Activated T-cell treated with anti-CD3 and anti-CD28 coated beads for 4 hours (primary cell): ENCODE measurements at places on chromosomes 4 and X.

DNA sequence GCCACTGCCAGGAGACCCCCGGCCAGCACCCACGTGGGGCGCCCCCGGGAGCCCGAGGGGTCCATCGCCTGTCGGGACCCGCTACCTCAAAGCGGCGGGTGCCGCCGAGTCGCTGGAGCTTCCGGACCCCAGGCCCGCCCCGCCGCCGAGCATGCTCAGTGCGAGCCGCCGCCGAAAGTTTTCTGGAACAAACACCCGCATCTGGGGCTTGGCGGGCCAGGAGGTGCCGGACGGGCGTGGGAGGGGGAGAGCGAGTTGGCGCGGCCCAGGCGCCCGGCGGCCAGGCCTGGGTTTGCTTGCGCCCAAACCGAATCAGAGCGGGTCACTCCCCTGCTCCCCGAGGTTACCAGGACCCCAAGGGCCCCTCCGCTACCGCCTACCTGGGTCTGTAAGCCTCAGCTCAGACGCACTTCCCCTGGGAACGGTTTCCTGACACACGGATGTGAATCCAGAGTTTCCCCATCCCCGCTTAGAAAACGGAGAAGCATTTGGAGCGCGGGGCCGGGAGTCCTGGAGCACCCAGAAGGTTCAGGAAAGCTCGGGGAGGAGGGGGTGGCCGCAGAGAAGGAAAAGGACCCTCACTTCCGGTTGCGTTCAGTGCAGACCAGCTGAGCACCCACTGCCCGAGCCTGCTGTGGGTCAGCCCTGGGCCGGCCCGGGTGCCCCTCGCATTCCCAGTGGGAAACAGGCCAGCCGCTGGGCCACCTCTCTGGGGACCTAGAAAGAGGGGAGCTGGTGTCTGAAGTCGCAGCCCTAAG is at the start of gene EVC2:
Gene EVC2 (minus strand): TSS at position 111 of the 758 bp plus-strand sequence. CDS start 46 bp downstream, at position 65.
- peak; percentile 14 for DNase-seq

GRCh38 chrX:133636009-133636408 is 220.7 kb upstream of the GPC4 start:
- DNase-seq, result no peak

DNA sequence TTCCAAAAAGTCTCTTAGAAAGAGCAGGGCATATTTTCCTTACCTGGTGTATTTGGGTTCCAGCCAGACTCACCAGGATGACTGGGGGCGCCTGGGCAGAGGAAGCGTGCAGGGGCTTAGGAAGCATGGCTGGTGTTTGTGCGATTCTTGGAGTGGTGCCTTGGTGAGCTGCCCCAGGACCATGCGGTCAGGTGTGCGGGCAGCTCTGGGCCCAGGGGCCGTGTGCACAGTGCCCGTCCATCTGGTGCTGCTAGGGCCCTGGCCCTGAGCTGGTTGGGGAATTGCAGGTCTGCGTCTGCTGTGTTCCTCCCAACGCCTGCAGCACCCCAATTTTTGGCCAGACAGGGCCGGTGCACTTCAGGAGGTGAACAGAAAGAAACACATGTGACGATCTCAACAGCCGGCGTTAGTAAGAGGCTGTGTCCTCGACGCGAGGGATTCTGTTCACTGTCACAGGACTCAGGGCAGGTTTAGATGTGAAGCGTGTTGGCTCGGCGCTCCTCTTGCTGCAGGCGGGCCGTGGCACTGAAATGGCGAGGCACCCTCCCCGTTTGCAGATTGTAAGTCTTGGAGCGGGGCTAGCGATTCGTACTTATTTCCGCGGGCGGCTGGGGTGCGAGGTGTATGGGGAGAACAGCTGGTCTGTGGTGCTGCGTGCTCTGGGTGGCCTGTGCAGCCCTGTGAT is 15.2 kb downstream of the RGS12 start:
- no peak for DNase-seq

GRCh38 chr4:145881989-145882388 is 56.6 kb downstream of the ZNF827 start:
- no peak for DNase-seq

DNA sequence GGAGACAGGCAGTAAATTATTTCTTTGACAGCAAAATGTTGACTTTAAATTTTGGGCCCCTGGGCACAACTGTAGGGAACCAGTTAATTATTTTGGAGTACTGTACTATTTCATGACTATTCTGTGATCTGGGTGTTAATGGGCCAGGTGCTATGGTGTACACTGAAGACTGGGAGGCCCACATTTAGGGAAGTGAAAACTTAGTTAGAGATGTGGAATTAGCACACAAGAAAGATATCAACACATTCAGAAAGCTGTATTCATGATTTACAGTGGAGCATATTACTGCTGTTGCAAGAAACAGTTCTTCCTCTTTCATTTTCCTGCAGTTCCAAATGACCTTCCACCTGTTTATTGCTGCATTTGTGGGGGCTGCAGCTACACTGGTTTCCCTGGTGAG is 12.4 kb downstream of the PLP1 start:
- no peak for DNase-seq

DNA sequence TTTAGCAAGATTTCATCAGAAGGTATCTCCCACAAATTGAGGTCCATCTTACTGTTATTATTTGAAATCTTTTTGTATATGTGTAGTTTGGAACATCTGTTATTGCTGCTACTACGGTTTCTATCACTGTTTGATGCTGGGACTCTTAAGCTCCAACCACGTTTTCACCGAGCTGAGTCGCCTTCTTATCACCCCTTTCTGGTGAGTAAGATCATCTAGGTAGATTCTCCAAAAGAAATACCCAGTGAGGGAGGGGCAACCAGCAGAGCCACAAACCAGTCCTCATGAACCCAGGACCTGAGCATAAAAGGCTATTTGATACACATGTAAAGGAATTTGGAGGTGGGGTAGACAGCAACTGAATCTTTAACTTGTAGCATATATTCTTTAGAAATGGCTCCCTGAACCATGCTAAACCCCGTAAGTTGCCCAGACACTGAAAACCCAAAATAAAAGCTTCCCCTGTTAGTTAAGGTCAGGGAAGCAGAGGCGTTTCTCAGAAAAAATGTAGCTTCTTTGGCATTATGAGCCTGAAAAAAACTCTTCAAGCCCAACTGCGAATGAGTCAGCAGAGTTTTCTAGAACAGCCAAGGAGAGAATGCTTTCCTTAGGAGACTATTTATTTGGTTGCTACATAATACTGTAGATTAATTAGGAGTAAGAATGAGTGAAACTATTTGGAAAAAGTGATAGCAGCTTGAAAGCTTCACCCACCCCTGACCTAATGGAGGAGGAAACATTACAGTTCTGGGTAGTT is 53.8 kb upstream of the ATXN3L start:
- DNase-seq, result no peak

DNA sequence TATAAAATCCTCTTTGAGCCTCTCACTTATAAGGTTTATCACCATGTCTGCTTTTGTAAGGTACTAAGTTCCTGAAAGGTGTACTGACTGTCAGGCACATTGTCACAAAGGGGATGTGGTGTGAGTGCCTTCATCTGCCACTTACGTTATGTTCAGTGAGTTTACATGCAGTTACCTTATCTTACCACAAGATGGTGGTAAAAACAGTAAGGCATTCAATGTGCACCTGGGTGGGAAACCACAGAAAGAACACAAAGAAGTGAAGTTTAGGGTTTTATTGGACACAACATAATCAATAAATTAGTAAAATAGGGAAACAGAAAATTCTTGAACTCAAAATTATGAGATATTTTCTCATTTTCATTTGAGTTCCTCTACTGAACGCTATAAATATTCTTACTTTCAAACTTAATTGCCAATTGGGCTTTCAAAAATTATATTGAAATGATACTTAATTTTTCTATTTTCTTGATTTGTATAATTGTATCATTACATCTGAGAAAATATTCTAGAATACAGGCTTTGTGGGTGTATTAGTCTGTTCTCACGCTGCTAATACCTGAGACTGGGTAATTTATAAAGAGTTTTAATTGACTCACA is 650.8 kb downstream of the PCDH7 start:
- no peak for DNase-seq

DNA sequence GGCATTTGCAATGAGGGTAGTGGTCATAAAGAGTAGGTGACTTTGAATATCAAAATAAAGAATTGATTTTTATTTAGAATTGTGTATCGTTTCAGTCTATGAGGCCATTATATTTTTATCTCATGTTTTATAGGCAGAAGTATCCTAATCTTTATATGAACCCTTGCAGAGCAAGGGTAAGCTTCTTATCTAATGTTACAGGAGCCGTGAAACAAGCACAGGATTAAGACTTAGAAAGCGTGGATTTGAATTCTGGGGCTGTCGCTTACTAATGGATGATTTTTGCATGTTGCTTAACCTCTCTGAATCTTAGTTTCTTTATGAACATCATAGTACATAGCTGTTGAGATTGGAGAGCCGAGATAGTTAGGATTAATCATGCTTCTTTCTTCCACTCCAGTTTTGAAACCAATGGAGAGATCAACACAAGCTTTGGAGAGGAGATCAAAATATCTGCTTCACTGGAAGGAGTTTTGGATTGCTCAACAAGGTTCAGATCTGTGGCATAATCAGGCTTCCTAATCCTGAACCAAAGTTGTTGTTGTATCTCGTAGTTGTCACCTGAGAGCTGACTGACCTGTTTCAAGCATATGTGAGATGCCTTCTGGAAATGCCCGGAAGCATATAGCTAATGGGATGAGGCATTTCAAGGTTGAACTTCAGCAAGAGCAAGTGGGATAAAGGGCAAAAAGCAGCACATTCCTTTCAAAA is 166.9 kb upstream of the GK2 start:
- DNase-seq, result no peak

DNA sequence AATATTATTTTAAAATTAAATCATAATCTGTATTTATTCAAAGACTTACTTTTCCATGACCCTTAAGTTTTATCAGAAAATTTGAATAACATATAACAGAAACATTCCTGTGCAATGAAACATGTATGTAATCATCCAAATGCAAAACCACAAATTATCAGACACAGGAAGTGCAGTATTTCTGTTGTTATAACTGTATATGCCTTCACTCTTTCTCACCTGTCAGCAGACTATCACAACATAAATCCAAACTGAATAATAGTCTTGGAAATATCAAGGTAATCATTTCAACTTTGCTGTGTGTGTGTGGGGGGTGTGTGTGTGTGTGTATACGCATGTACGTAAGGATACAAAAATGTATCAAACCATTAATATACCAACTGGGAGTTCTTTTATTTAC is 285.9 kb downstream of the SLC7A11 start:
- DNase-seq, result no peak

GRCh38 chr4:105896984-105897775 is 1.9 kb downstream of the NPNT start:
- no peak for DNase-seq

DNA sequence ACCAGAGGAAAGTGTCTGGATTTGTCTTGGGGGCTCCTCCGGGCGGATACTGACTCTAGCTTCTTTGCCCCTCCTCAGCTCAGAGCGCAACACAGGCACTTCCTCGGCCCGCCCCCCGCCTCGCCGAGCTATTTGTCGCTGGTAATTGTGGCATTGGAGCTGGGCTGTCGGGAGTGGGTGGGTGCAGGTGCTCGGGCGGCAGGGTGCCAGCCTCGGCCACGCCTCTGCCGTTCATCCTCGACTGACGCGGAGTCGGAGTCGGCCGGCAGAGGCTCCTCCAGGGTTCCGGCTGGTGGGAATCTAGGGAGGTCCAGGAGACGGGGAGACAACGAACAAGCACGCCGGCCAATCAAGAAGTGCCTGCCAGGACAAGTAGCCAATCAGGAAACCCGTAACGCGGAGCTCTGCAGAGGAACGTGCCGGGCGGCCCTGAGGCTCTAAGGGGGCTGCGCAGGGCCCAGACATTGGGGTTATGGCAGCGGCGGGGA is 3.9 kb upstream of the SYN1 start:
- DNase-seq, result no peak
